ENCODE measurements at places on chromosomes 16 and 17.

DNA sequence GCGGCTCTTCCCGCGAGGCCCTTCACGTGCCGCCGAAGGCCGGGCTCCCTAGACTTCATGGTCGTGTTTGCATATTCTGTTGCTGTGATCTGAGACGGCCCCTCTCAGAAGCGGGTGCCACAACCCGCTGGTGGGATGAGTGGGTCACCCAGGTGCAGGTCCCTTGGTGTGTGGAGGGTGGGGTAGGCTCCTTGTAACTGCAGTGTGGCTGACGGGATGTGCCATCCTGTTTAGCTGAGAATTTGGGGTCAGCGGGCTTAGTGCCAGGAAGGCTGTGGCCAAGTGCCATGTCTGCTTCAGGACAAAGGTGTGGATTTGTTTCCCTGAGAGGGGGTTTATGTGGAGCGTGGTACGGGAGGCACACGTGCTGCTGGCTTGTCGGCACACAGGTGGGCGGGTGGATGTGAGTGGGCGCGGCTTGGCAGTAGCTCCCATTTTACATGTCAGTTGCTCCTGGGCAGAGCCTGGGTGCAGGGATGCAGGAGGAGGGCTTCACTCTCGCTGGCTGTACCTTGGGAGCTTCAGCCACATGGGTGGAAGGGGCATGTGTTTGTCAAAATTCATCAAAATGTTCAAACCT lies 9.2 kb upstream of the WFIKKN1 start:
- no peak for DNase-seq

GRCh38 chr17:61478026-61478789 lies 26.0 kb downstream of the TBX4 start:
- no peak for DNase-seq

GRCh38 chr16:75497558-75497957 lies 2.3 kb upstream of the CHST6 start:
- DNase-seq = no peak

DNA sequence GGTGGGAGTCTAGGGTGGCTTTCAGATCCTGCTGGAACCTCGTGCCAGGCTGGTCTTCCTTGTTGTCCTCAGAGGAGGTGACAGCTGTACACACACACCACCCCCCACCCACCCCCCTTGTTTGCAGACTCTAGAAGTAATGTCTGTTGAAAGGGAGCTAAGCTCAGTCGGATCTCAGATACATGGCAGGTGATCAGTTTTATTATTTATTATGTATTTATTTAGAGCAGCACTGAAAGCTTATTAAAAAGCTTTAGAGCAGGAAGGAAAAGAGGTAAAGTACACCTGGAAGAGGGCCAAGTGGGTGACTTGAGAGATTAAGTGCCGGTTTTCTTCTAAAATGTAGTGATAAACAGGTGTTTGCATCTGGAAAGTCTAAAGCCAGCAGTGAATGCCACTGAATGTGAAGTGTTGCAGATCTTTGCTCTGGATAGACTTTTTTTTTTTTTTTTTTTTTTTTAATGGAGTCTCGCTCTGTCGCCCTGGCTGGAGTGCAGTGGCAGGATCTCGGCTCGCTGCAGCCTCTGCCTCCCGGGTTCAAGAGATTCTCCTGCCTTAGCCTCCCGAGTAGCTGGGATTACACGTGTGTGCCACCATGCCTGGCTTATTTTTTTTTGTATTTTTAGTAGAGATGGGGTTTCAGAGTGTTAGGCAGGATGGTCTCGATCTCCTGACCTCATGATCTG lies 40.2 kb downstream of the FOXK2 start:
- DNase-seq = no peak

DNA sequence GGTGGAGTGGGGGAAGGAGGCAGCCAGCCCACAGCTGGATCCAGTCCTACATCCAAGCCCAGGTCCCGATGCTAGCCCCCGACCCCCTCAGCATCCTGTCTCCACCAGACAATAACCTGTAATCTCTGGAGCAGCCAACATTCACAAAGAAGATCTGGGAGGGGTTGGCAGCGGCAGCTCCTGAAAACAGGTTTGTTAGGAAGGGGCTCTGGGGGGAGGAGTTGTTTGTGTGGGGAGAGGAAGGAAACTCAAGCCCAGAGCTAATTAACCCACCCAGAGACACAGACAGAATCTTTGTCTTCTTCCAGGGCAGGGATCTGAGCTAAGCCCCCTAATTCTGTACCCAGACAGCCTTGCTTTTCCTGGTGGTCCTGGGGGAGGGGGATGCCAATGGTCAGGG lies 4.6 kb upstream of the C17orf113 start:
- DNase-seq = no peak

DNA sequence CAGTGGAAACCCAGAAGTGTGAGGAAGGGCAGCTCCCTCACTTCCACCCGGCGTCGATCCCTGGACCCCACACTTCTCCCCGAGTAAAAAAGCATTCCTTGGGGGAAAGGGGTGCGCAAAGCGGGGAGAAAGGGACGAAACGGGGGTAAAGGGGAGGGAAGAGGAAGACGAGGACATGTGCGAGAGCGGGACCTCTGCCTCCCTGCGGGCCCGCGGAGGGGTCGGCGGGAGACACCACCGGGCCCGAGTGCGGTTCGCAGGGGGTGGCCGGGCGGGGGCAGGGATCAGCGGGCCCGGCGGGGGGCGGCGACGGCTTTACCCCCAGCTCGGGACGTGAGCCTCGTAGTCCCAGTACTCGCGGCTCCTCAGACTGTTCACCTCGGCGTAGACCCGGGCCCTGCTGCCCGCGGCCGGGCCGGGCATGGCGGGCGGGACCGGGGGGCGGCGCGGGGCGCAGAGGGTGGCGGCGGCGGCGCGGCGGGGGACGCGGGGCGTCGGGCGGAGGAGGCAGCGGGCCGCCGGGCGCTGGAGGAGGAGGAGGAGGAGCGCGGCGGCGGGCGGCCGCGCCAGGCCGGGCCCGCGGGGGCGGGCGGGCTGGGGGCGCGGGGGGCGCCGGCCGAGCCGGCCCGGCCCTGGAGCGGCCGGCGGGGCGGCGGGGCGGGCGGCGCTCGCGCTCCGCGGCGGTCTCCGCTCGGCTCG lies 443 bp downstream of the CSNK2A2 start:
- no peak for DNase-seq

Data from activated naive CD4-positive, alpha-beta T cell (primary cell).